ENCODE measurements at places on chromosomes 4 and X. TPM values are rescaled to one million over a fixed set of nuclear protein-coding genes. Genes with fewer than 3 reads are reported as not detected.

GRCh38 chrX:31508338-31508737, 436.5 kb upstream of the FTHL17 start:
- no peaks in the 10 kb centered on the region for H3K36me3 ChIP-seq
- no peaks in the 10 kb centered on the region for H3K27me3 ChIP-seq
- no peak overlapping the region for H3K27ac ChIP-seq
- H3K4me1 ChIP-seq = no peaks in the 10 kb centered on the region
- no peak for DNase-seq

DNA sequence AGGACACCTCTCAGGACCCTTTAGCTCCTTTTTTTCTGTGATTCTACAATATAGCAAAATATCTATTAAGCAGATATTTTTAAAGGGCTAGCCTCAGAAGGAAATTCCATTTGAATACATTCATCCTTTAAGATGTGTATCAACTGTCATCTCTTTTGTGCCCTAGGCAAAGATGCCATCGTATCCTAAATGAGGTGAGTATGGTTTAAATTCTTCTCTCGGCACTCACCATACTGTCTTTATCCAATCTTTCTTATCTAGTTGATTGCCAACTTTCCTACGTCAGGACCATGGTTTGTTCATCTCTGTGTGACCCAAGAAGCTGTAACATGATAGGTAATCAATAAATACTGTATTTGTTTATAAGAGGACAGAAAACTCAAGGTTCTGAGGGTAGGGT, 176.0 kb downstream of the LDB2 start:
- no peak overlapping the region for H3K27ac ChIP-seq
- no peak overlapping the region for H3K4me3 ChIP-seq
- no peak for DNase-seq
- no peaks in the 10 kb centered on the region for H3K36me3 ChIP-seq
- H3K4me1 ChIP-seq = no peaks in the 10 kb centered on the region
- H3K27me3 ChIP-seq = no peaks in the 10 kb centered on the region

DNA sequence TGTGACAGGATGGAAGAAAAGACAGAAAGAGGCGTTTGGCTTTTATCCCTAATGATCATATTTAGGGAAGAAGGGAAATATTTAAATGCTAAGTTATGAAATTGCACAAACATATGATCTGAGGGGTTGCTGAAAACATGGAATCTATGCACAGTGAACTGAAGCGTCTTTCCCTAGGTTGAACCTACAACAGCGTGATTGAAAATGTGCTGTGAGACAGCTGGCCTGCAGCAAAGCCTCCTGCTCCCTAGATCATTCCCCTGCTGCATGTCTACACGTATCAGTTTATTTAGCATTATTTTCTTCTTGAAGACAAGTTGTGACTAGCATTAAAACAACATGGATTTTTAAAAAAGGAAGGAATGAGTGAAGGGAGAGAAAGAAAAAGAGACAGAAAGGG, 272.5 kb upstream of the TRAM1L1 start:
- no peak for DNase-seq
- H3K4me3 ChIP-seq = no peak overlapping the region
- H3K36me3 ChIP-seq = no peaks in the 10 kb centered on the region
- no peaks in the 10 kb centered on the region for H3K4me1 ChIP-seq

FABP2 gene
- not detected for total RNA-seq

NFKB1 gene
- 151 TPM for total RNA-seq
